ENCODE measurements at places on chromosomes 7 and 10.
A peak's percentile ranks its signal among the peaks of the same experiment; 100 is the strongest.

- DNase-seq: peak; percentile 73
These were observed 91.9 kb upstream of the MBL2 start for GRCh38 chr10:52864201-52865106.

GRCh38 chr7:342681-343216, 52.8 kb downstream of the FOXL3 start:
- no peak for DNase-seq

DNA sequence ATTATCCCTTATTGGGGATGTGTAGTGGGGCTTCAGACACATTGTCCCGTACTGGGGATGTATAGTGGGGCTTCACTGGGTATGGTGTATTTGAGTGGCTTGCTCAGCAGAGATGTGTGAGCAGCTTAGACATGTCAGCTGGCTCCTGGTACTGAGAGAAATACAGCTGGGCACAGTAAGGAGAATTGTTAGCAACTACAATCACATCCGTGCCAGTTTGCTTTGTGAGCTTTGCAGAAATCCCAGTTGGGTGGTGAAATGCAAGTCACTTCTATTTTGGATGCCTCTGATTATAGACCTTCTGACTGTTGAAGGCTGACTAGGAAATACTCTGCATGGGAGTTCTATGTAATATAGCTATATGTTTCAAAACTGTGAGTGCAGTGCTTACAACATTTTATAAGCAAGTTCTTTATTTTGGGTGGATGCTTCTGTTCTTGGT, 10.8 kb downstream of the CCNY start:
- peak; percentile 38 for DNase-seq

DNA sequence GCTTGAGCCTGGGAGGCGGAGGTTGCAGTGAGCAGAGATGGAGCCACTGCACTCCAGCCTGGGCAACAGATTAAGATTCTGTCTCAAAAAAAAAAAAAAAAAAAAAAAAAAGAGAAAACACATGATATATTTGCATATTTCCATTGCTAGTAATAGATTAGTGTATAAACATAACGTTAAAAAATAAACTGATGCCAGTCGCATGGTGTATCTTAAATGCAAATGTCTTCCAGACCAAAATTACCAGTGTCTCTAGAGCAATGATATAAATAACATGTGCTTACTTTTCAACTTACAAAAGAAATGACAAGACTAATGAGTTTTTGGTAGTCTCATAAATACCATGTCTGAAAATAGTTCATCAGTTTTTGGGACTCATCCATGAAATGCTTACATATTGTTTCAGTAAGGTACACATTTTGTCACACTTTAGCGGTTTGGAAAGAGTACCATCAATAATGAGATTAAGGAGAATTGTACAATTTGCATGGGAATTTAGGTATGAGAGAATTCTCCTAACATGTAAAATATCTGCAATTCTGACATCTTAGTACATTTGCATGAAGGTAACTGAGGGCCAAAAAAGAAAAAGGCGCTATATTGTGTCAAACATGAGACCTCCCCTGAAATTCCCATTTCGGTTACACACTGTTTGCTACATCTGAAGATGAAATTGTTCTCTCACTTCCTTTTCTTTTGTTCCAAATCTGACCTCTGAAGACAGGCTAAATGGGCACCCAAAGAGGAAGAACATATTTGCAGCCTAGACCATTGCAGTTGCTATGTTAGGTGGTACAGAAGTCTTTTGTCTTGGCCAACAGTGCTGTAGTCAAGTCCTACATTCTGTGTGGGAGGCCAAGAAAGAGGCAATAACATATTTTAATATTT, 51.5 kb upstream of the PIP4K2A start:
- DNase-seq: peak; percentile 47

DNA sequence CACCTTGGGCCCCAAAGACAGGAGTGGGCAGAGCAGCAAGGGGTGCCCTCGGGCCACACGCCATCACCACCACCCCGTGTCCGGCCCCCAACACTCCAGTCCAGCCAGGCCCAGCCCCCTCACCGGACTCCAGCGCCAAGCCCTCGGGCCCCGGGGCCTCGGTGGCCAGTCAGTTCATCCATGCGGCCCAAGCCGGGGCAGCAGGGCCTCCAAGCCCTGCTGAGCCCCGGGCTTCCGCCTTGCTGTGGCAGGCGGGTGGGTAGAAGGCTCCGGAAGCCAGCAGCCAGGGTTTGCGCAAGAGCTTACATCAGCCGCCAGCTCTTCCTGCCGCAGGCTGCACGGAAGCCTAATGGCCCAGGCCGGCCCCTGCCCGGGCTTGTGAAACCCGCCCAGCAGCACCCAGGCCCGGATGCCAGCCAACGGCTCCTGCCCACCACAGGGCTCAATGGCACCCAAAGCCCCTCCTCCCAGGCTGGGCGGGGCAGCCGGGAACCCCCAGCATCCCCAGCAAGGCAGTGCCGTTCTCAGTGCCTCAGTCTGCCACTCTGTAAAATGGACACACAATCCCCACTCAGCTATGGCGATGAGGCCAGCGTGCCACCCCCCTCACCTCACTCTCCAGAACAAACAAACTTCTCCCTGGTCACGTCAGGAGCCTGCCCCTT, 26.5 kb downstream of the TNRC18 start:
- DNase-seq: peak; percentile 80

DNA sequence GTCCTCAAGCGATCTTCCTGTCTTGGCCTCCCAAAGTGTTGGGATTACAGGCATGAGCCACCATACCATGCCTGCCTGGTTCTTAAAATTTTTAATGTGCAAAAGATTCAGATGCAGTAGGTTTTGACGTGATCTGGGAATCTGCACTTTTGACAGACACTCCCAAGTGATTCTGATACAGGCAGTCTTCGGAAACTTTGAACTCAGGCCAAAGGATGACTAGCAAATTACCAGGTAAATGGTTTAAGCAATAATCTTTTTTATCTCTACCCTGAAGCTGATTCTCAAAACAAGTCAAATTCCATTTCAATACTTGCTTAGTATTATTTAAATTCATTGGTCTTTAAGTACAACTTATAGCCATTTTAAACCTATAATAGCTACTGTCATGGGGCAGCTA, 2.6 kb upstream of the ADO start:
- no peak for DNase-seq

GRCh38 chr10:7090529-7090928, 320.3 kb downstream of the SFMBT2 start:
- no peak for DNase-seq

DNA sequence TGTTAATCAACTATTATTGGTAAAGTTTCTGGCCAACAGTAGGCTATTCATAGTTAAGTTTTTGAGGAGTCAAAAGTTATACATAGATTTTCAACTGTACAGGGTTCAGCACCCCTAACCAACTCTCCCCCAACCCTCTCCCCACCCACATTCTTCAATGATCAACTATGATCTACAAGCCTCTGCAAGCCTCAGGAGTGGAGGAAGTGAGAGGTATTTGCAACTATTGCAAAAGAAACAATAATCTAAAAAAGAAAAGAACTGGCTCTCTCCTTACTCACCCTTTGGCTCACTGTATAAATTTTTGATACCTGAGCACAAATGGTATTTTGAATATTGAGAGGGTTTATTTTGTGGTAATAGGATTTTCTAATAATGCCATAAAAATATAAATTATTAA, 179.8 kb downstream of the IPMK start:
- no peak for DNase-seq

Data from muscle of leg (tissue), 16 donors.